ENCODE measurements at places on chromosomes 2 and 18.

- DNase-seq, result no peak
Measured at GRCh38 chr18:59123588-59124369, 15.9 kb upstream of the SEC11C start.

- DNase-seq, result no peak
Measured at GRCh38 chr2:16032282-16033031, 92.1 kb downstream of the MYCN start.

DNA sequence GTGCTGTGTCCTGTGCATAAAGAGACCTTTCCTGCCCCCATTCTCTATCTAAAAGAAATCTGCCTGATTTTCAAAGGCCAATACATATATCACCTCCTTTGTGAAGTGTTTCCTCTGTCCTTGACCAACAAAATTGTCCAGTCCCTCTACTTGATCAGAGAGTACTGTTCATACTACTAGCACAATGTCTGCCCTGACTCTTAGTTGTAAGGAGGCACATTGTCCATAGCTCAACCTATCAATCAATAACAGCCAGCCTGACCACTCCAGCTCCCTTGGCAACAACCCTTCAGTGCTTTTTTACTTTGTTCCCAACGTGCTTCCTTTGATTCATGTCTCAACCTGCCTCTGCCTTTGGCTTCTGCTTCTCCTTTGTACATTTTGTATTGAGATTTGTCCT is 398.9 kb downstream of the TRIB2 start:
- no peak for DNase-seq

- no peak for DNase-seq
Measured at GRCh38 chr18:58161659-58162058, 117.6 kb downstream of the NEDD4L start.

DNA sequence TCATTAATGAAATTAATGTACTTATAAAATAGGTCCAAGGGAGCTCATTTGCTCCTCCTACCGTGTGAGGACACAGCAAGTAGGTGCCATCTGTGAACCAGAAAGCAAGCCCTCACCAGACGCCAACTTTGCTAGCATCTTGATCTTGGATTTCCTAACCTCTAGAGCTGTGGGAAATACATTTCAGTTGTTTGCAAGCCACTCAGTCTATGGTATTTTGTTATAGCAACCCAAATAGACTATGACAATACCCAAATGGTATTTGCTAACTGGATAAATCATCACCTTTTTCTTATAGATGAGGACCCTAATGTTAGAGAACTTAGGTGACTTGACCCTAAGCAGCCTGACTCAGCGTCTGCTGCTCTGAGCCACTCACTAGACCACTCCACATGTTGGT is 379.6 kb downstream of the HRH4 start:
- no peak for DNase-seq

- DNase-seq, result no peak
Measured at GRCh38 chr2:154914561-154914960, 216.1 kb downstream of the KCNJ3 start.

GRCh38 chr2:43370146-43370545 is 143.7 kb upstream of the ZFP36L2 start:
- no peak for DNase-seq
